ENCODE measurements at places on chromosomes 5 and 9. TPM values are rescaled to one million over a fixed set of nuclear protein-coding genes. Genes with fewer than 3 reads are reported as not detected.

SURF4 gene
- total RNA-seq = 583 TPM

FCN2 gene
- not detected for total RNA-seq

F2RL1 gene
- total RNA-seq = 16.5 TPM

ADAMTS12 gene
- 34.2 TPM for total RNA-seq

ZNF879 gene
- total RNA-seq = 3.8 TPM

TERT gene
- total RNA-seq = not detected

SEPTIN8 gene
- 44.2 TPM for total RNA-seq

SERINC5 gene
- total RNA-seq = 16.6 TPM

INSL4 gene
- total RNA-seq = not detected

SAXO1 gene
- under 0.01 TPM for total RNA-seq

FOXI1 gene
- not detected for total RNA-seq

CCDC171 gene
- 1.7 TPM for total RNA-seq

STRBP gene
- total RNA-seq = 2.4 TPM

PDE8B gene
- total RNA-seq = 0.14 TPM

SLC4A9 gene
- not detected for total RNA-seq

NEUROG1 gene
- not detected for total RNA-seq

FOXD1 gene
- 0.28 TPM for total RNA-seq

SLC36A3 gene
- total RNA-seq = not detected

EMB gene
- 2.1 TPM for total RNA-seq

THBS4 gene
- total RNA-seq = 1.1 TPM

SLC34A3 gene
- not detected for total RNA-seq

ACSL6 gene
- 0.09 TPM for total RNA-seq

HOMER1 gene
- total RNA-seq = 12.8 TPM

C9orf50 gene
- total RNA-seq = 0.18 TPM

NDFIP1 gene
- total RNA-seq = 41.3 TPM

SPARC gene
- 3,185 TPM for total RNA-seq

SLC27A6 gene
- 0.28 TPM for total RNA-seq

HACD4 gene
- total RNA-seq = 6.9 TPM

CCL27 gene
- total RNA-seq = not detected

TAF1L gene
- not detected for total RNA-seq

ZNF454 gene
- total RNA-seq = 2.1 TPM

RAPGEF1 gene
- 14.5 TPM for total RNA-seq

EDIL3 gene
- 18.2 TPM for total RNA-seq

SPAG8 gene
- 1.2 TPM for total RNA-seq

GOLM1 gene
- total RNA-seq = 81.4 TPM

PDE4D gene
- 40.8 TPM for total RNA-seq

PLPPR1 gene
- total RNA-seq = not detected

IL4 gene
- total RNA-seq = not detected

LRRC26 gene
- total RNA-seq = not detected

ECSCR gene
- total RNA-seq = 0.14 TPM

VCAN gene
- total RNA-seq = 452 TPM

OR1K1 gene
- not detected for total RNA-seq

KCNIP1 gene
- total RNA-seq = not detected

CD14 gene
- 8.8 TPM for total RNA-seq

PCDHGA12 gene
- total RNA-seq = 9.1 TPM

LRRC19 gene
- total RNA-seq = not detected

DDX4 gene
- total RNA-seq = not detected

TAF11L10 gene
- not detected for total RNA-seq

GFRA3 gene
- not detected for total RNA-seq

HSPB3 gene
- total RNA-seq = not detected

CSF1R gene
- total RNA-seq = 0.46 TPM

NAIP gene
- 2.0 TPM for total RNA-seq

GHR gene
- 3.8 TPM for total RNA-seq

STXBP1 gene
- total RNA-seq = 20.8 TPM
